GM13976 (cell line): ENCODE measurements at places on chromosomes 3 and 15.

DNA sequence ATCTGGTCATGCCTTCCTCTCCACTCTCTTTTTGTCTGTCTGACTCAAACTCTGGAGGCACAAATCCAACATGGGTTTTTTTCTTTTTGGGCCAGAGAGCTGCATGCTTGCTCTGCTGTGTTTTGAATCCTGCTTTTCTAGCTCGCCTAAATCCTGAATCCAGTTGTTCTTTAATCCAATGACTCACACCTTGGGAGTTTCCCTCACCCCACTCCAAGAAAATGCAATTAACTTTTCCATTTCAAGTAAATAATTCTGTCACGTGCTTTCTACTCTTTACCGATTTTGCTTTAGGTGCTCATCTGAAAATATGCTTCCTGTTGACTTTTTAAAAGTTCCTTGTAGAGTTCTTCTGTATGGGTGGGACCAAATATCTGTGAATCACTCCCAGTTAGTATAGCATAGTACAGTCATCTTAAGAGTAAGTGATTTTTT lies 47.6 kb downstream of the SLMAP start:
- DNase-seq = no peak

- peak; percentile 19 for DNase-seq
Measured at GRCh38 chr3:29281344-29282241, 722 bp downstream of the RBMS3 start.

GRCh38 chr15:41936649-41937567 lies 35.4 kb downstream of the EHD4 start:
- DNase-seq = peak; percentile 61

- no peak for DNase-seq
Measured at GRCh38 chr15:67411486-67411885, 109.4 kb upstream of the C15orf61 start.

GRCh38 chr3:124425972-124426371 lies 304.3 kb upstream of the UMPS start:
- no peak for DNase-seq

DNA sequence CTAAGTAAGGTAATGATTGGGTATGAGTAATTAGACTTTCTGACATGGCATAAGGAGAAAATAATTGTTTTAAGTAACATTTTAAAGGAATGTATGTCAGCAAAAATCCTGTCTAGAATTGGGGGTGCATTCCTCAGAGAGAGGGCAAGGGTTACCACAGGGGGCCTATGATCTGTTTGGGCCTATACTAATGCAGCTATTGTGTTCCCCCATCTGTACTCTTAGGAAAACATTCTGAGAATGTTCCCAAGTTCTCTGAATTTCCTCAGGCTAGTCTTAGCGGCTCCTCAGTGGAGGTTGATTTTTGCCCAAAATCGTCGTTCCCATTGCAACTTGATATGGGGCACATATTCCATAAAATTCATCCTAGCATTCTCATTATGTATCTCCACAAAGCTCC lies 1216.4 kb upstream of the GBE1 start:
- no peak for DNase-seq

GRCh38 chr15:25092661-25093060 lies 137.9 kb downstream of the SNRPN start:
- DNase-seq = no peak

DNA sequence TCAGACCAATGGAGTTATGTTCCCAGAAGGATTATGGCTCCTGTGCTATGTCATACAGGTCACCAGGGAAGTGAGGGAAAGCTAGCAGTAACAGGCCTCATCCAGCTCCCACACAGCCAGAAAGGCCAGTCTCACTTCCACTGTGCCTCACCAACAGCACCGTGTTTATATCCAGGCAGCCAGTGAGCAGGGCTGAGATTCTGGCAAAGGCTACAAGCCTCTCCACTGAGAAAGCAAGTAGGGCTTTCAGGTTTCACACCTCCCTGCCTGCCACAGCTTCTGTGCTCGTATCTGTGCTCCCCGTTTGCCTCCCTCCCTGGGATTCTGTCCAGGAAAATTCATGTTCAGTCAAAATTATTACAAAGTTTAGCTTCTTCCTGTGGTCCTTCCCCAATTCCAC lies 14.9 kb upstream of the CFAP20DC start:
- no peak for DNase-seq
